Bone marrow (tissue), 2 donors: ENCODE measurements at places on chromosomes 11 and 22.

GRCh38 chr22:36077271-36077670 is 48.6 kb upstream of the RBFOX2 start:
- no peak for DNase-seq

- no peak for DNase-seq
Measured at GRCh38 chr11:115707180-115707905, 203.1 kb upstream of the CADM1 start.

DNA sequence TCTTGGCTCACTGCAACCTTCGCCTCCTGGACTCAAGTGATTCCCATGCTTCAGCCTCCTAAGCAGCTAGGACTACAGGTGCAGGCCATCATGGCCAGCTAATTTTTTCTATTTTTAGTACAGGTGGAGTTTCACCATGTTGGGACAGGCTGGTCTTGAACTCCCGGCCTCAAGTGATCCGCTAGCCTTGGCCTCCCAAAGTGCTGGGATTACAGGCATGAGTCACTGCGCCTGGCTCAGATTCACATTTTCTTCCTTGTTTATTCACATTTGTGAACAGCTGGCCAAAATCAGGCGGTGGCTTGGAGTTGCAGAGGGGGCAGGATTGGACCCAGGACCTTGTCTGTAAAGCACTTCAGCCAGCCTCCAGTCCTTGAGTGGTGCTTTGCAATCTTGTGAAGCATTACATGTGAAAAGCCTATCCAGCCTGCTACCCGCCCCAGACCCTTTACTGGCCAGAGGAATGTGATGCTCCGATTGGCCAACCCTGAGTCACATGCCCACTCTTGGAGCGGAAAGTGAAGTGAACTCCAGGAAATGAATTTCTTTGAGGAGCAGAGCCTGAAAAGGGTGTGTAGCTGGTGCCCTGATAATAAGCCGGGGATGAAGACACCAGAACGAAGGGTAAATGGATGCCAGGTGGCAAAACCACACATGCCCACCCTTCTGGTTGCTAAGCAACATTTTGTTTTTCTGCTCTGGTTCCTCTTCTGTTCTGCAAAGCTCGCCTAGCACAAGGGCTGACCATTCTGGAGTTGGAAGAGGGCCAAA is 62.6 kb upstream of the PTPRJ start:
- peak; percentile 70 for DNase-seq

DNA sequence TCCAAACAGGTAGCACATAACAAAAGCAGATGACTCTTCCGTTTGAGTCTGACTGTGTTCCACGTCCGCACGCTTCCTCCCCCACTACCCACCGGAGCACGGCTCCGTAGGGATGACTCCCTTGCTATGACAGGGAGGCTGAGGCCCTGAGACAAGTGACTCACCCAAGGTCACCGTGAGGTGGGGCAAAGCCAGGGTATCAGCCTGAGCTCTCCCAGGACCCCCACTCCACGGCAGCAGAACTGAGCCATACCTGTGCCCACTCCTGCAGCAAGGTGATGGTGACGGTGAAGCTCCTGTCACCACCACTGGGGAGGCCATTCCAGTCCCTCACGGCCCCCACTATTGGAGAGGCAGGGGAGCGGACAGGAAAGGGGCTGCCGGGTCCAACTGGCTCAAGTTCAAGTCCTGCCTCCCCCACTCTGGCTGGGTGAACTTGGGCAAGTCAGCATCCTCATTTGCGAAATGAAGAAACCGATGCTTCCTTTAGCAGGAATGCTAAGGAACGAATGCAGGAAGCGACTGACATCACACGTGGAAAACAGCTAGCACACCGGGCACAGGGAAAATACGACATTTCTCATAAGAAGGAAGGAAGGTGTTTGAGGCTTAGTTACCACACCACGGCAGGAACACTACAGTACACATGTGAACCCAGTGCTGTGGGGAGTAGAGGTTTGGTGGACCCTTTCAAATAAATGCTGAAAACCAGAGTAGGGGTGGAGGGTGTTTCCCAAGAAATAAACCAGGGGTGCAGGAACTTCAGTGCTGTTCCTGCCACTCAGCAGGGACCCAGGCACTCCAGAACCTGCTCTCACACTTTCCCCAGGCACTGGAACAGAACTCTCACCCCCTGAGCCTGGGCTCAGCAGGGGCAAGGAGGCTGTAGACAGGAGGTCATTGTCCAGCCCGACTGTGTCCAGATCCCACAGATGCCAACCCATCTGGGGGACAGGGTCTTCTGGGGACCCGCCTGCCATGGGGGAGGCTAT is 32.4 kb upstream of the CBX7 start:
- no peak for DNase-seq

GRCh38 chr11:133619973-133620372 is 87.7 kb upstream of the OPCML start:
- no peak for DNase-seq

DNA sequence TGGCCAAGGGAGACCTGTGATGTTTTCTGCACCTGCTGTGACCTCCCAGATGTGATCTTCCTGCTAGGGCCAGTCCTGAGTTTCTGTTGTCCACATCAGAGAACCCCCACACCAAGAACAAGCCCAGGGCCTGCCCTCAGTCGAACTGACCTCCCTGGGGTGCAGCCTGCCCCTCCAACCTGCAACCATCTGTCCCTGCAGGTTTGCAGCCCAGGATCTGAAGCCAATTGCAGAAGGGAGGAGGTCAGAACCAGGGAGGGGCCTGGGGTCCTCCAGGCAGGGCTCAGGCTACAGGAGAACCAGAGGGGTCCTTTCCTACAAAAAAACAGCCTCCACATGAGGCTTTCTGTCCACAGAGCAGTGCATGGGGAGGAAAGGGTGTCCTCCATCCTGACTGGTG is 807 bp downstream of the TRIM3 start:
- DNase-seq, result no peak

- DNase-seq, result no peak
Measured at GRCh38 chr11:20964985-20965384, 295.6 kb downstream of the NELL1 start.

DNA sequence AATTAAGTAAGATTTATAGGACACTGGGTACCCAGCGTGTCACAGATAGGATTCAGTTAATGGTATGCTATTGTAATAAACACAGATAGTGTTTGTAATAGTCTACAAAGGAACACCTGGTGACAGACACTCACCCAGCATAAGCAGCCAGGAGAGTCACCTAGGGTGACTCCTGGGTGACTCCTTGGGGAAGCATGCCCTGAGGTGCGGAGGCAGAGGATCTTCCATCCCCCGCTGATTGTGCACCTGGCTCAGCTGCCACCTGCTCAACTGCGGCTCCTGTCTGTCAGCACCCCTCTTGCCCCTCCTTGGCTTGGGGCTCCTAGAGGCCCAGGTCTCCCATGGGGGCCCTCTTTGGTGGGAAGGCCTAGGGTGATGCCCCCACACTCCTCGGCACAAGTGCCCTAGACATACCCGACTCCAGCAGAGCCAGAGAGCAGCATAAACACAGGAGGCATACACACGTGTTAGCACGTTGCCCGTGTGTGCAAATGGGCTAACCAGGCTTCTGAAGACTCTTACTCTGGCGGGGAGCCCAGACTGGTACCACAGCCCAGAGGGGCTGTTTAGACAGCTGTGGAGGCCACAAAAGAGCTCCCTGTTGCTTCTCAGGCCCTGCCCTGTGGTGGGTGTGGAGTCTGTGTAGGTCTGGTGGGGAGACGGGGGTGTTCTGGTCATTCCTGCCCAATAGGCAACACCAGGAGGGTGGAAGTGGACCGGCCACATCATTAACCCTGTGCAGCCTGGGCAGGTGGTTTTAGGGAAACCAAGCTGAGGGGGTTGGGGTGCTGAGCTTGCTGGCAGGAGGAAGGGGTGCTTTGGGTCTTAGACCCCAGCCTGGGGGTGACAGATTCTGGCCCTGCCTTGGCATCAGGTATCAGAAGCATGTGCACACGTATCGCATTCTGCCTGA is 3.0 kb downstream of the INPPL1 start:
- DNase-seq, result no peak

DNA sequence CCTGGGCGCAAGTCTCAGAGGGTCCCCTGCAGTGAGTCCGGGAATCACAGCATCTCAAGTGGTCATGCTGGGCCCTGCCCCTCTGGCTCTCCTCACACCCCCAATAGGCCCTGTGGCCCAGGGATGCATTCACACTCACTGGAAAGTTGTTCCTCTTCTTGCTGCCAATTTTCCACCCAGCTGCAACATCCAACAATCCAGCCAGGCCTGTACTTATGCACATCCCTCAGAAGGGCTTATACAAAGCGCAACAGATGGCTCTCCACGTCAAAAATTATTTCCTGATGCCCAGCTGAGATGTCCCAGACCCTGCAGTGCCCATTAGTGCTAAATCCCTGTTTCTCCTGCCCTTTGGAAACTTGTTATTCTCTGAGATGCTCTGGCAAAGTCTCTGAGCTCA is 407.8 kb upstream of the NARS2 start:
- no peak for DNase-seq

DNA sequence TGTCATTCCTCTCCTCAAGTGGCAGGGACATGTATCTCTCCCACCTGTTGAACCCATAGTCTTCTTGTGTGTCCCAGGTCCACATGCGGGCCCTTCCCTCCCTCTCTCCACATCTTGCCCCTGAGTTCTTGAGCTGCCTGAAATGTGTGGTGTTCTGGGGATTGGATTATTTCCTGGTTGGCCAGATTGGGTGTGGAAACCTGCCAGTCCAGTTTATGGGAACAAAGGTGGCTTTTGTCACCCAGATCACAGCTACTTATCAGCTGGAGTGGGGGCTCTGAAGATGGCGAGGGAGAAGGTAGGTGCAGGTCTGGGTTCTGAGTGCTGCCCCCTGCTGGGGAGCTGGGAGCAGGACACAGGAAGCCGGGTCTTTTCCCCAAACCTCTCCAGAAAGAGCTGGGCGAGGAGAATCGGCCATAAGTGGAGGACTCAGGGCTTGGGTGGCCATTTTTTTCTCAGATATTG is 14.2 kb downstream of the DTX4 start:
- DNase-seq, result no peak

- no peak for DNase-seq
Measured at GRCh38 chr11:128448200-128448886, 139.0 kb downstream of the ETS1 start.

- peak; percentile 80 for DNase-seq
Measured at GRCh38 chr11:9615031-9615451, 41.6 kb downstream of the WEE1 start.
